Endothelial cell of umbilical vein (primary cell): ENCODE measurements at places on chromosomes 1 and 21.

DNA sequence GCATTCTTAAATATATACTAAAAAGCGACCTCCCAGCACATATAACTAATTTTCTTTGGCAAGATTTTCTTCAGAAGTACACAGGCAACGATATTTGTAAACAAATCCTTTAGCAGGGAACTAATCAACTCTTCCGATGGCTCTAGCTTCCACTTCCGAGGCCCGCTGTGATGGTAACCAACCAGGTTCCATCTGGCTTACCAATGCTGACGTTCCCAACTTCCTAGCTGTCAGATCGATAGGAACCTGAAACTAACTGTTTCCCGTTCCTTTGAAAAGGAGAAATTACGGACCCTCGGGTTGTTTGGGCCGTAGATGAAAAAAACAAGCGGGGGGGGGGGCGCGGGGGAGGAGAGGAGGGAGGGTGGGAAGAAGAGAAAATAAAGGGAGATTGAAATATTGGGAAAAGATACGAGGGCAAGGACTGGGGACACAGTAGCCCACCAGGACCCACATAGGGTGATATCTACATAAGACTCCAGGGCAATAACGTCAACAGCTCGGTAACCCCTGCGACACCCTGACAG, 513 bp downstream of the GTF2B start:
- DNase-seq: peak; percentile 39

DNA sequence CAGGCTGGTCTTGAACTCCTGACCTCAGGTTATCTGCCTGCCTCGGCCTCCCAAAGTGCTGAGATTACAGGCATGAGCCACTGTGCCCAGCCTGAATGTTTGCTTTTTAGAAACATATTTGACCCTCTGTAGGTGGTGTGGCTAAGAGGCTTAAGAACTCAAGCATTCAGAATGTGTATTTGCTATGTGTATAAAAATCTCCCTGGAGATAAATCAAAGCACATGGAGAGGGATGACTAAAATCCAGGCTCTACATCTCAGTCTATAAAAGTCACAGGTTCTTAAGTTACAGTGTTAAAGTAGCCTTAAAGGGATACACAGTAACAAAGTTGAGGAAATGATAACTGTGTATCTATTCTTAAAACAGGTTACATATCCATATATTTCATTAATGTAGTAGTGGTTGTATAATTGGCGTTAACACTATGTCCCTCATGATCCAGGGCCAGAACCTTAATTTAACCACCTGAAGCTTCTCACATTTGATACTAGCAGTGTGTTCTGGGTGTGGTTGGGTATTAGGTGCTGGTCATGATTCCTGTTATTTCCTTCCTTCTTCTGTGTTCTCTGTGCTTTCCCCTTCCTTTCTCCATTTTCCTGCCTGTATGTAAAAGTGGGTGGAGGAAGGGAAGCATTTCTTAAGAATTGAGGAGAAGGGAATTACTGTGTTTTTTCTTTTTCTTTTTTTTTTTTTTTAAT, 16.2 kb downstream of the GIPC2 start:
- DNase-seq: no peak

DNA sequence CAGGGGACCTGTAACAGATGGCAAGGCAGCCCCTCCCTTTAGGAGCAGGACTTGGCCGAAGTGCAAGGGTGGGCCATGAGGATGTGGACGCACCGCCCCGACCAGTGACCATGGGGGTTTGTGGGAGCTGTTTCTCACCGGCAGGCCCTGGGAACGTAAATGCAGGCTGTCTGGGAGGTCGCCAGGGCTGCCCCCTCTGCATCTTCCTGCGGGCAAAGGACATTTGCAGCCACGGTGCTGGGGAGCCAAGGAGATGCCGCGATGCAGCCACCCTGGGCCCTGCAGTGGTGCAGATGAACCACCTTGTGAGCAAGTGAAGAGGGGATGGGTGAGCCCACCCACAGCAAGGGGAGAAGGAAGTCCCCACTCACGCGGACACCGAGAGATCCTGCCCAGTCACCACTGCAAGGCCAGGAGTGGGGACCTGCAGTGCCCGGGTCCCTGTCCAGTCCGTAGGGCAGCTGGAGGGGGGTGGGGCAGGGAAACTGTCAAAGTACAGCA, 121.1 kb downstream of the SIK1 start:
- no peak for DNase-seq

GRCh38 chr1:47992720-47993415, 4.3 kb downstream of the TRABD2B start:
- no peak for DNase-seq

DNA sequence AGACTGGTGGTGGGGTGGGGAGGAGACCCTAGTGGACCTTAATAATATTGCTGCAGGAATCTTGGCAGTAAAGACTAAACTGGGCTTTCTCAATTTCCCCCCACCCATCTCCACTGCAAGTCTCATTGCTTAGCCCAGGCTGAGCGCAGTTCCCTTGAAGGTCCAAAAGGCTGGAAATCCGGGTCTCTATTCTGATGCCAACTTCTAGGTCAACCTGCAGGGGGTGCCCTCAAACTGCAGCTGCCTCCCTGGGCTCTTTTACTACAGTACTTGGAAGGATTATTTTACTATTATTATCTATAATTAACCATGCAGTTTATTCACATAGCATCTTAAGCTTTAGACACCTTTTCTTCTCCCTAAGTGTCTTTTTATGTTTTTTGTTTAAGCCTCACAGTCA, 85.4 kb upstream of the WARS2 start:
- DNase-seq: no peak
